ENCODE measurements at places on chromosomes 11 and 22. TPM values are rescaled to one million over a fixed set of nuclear protein-coding genes. Genes with fewer than 3 reads are reported as not detected.

Gene INS
- not detected for total RNA-seq

Gene SLC25A1
- 71.6 TPM for total RNA-seq

Gene SCN2B
- under 0.01 TPM for total RNA-seq

Gene CFAP300
- total RNA-seq = 4.7 TPM

Gene OR51B5
- total RNA-seq = not detected
